ENCODE measurements at places on chromosomes 2 and 18.
A peak's percentile ranks its signal among the peaks of the same experiment; 100 is the strongest.

- DNase-seq = no peak
Measured at GRCh38 chr18:75076286-75076685, 132.7 kb downstream of the PTGR3 start.

GRCh38 chr2:191626497-191627151 is 51.3 kb upstream of the NABP1 start:
- peak; percentile 68 for DNase-seq

- DNase-seq = peak; percentile 18
Measured at GRCh38 chr18:21669736-21670285, 34.8 kb downstream of the ABHD3 start.

DNA sequence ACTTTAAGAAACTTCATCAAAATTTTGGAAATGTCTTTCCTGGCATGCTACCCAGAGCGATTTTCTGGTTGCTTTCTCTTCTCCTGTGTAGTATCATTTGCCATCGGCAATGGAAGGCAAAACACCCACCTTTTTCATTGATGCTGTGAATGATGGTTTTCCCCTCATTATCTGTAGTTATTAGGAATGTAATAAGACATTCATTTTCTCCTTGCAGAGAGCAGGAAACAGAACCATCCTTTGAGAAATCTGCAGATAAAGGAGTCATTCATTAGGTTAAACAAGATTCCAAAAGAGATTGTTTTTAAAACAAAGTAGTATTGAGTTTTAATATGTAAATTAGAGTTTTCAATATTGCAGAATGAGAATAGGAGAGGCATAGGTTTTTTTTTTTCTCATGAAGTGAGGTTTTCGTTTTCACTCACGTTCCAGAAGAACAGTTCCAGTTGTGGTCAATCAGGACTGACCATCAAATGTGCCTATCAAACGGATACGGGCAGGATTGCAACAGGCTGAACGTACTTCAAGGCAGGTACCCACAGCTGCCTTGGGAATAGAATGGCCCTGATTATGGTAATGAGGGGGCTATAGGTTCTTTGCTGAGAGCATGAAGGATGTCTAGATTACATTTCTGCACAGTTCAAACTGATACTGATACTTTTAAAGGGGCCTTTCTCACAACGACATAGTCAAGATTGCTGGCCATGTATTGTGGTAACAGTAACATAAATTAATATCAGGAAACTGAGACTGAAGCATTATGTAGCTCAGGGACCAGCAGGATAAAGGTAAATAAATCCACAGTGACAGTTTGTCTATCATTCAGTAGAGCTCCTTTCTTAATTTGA is 49.8 kb upstream of the PLA2R1 start:
- no peak for DNase-seq

DNA sequence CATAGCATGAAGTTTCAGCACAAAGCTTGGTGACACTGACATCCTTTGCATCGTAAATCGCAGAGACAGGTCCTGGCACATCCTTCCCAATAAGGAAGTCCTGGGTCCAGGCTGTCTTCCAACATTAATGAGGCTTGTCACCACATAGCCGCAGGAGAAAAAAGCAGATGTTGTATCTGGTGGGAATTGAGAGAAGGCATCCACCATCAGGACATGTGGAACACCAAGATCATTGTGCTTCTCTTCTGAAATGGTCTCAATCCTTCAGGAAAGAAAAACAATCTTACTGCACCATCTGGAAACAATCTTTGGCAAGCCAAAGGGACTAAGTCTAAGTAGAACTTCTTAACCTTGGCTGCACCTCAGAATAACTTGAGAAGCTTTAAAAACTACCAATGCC is 119.0 kb upstream of the ARHGAP28 start:
- DNase-seq = no peak

GRCh38 chr18:45730832-45731575 is 7.0 kb downstream of the SLC14A1 start:
- DNase-seq = peak; percentile 95

- DNase-seq = peak; percentile 41
Measured at GRCh38 chr2:98502556-98503335, 58.1 kb downstream of the INPP4A start.

- no peak for DNase-seq
Measured at GRCh38 chr2:171154348-171154747, 6.3 kb downstream of the TLK1 start.

- DNase-seq = no peak
Measured at GRCh38 chr2:45554073-45554741, 56.9 kb downstream of the SRBD1 start.

DNA sequence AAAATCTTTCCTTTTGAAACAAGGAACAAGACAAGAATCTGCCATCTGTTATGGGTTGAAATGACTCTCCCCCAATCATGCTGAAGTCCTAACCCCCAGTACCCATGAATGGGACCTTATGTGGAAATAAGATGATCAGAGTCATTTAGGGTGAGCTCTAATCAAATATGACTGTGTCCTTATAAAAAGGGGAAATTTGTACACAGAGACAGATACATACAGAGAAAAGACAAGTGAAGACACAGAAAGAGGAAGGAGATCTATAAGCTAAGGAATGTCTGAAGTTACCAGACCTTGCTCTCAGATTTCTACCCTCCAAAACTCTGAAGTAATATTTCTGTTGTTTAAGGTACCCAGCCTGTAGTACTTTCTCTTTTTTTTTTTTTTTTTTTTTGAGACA is 15.7 kb downstream of the TGFBRAP1 start:
- no peak for DNase-seq

GRCh38 chr18:57595347-57595746 is 8.8 kb upstream of the FECH start:
- no peak for DNase-seq

DNA sequence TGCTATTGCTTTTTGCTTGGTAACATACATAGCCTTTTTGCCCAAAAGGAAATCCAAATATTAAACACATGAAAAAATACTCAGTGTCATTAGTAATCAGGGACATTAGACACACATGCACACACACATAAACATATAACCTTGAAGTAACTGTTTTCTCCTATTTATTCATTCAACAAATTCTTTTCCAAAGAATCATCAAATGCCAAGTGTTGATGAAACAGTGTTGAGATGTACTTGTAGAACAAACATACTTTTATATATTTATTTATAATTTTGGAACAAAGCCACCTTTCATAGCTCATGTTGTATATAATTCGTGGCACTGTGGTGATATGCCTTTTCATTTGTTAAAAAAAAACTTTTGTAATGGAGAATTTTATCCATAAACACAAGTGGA is 81.0 kb downstream of the APLF start:
- DNase-seq = no peak

DNA sequence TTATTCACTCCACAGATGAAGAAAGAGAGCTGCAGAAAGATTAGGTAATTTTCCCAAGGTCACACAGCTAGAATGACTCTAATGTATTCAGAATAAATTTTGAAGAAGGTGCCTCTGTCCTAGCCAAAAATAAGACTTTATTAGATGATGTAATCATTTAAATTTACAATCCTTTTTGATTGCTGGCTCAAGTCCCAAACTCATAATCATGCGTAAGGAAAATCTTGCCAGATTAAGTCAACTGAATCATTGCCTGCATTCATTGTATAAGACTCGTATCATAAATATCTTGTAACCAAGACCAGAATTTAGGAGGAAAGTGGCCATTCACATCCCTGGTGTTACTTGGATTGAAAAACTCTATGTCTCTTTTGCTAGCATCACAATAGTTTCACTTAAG is 53.1 kb upstream of the STK39 start:
- DNase-seq = no peak

GRCh38 chr2:21467910-21468309 is 344.1 kb downstream of the TDRD15 start:
- no peak for DNase-seq

DNA sequence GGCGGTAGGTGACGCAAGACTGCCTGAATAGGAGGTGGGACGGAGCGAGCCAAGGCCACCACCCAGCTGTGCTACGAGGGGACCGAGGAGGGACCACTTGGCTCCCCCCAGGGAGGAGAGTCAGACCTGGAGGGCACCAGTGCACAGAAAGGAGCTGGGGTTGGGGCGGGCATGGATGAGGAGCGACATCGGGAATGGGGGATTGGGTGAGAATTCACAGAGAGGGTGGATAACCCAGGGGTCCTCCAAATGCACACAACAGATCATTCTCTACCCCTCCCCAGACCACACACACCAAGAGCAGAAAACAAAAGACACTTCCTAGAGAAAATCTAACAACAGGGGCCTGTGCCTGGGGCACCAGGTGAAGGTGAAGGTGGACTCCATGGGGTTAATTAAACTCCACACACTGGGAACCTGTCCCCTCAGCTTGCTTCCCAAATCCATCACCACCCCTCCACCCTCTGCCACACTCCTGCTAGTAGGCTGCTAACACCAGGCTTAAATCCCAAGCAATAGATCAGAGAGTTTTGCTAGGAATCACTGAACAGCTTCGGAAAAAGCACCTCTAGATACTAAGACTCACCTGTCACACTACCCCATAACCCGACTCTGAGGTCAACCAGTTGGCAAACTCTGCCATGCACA is 274.6 kb downstream of the EIPR1 start:
- no peak for DNase-seq

DNA sequence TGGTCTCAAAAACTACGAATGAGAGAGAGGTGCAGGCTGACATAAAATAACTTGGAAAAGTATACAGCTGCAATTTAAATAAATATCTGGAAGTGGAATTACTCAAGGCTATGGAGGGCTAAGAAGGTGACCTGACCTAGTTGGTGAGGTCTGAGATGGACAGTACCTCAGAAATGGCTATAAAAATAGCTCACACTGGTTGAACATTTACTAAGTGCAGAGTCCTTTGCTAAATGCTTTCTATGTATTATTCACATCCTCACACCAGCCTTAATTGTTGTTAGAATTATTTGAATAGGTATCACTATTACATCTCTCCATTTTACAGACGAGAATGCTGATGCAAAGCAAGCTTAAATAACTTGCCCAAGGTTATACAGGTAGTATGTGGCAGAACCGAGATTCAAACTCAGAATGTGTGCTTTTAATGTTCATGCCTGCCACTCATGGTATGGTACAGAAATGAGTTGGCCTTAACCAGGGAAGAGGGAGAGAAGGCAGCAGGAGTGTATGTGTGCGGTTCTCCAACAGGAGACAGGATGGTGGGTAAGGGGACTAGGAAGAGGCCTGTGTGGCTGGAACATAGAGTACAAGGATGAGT is 37.4 kb downstream of the MRPL44 start:
- no peak for DNase-seq

GRCh38 chr2:240244543-240244942 is 104.1 kb upstream of the OTOS start:
- no peak for DNase-seq

- no peak for DNase-seq
Measured at GRCh38 chr2:235005023-235005422, 53.2 kb downstream of the SH3BP4 start.

DNA sequence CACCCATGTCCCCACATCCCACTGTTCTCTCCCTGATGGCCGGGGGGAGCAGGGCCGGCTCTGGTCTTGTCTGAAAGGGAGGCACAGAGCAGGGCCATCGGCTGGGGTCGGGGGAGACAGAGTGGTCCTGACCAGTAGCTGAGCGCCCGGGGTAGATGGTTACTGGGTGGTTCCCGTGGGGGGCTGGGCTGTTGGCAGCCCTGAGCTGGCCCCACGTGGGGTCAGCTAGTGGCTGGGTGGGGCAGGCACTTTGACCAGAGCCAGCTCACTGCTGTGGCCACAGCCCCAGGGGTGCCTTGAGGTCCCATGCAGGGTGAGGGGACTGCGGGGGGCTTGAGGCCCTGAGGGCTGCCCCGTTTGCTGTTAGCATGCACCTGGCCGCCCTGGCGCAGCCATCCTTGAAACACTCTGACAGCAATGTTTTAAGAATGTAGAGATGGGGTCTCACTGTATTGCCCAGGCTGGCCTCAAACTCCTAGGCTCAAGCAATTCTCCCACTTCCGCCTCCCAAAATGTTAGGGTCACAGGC is 12.3 kb upstream of the NEU4 start:
- DNase-seq = no peak

- DNase-seq = no peak
Measured at GRCh38 chr2:116510117-116510671, 1304.3 kb upstream of the DDX18 start.

- no peak for DNase-seq
Measured at GRCh38 chr2:149141046-149141445, 102.5 kb downstream of the LYPD6B start.

GRCh38 chr18:27240383-27240782 is 55.3 kb upstream of the CHST9 start:
- no peak for DNase-seq

GRCh38 chr2:10499911-10500521 is 51.9 kb upstream of the ODC1 start:
- DNase-seq = no peak

- DNase-seq = no peak
Measured at GRCh38 chr2:64228918-64229317, 84.7 kb upstream of the PELI1 start.

GRCh38 chr2:60158262-60158661 is 395.2 kb downstream of the BCL11A start:
- no peak for DNase-seq

GRCh38 chr2:205017381-205017780 is 472.1 kb downstream of the PARD3B start:
- DNase-seq = no peak

Measured in kidney glomerular epithelial cell (primary cell).